ENCODE measurements at places on chromosomes 12 and 14.

DNA sequence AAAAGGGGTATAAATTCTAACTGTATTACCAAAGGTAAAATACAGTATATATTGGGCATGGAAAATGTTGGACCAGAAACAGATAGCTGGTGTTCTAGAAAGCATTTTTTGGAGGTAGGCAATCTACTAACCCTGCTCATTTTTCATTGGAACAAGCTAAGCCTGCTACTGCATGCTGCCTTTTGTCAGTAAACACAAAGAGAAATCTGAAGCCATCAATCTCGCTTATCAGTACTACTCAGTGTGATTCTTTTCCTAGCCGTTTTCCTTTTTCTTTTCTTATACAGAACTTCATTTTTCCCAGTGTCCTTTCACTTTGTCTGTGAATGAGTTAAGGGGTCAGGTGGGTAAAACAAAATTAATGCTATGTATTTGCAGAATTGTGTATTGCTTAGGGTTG is 312.3 kb downstream of the NPAS3 start:
- no peak for DNase-seq

- no peak for DNase-seq
These were observed 108.5 kb downstream of the SLC38A1 start for GRCh38 chr12:46160101-46160980.

DNA sequence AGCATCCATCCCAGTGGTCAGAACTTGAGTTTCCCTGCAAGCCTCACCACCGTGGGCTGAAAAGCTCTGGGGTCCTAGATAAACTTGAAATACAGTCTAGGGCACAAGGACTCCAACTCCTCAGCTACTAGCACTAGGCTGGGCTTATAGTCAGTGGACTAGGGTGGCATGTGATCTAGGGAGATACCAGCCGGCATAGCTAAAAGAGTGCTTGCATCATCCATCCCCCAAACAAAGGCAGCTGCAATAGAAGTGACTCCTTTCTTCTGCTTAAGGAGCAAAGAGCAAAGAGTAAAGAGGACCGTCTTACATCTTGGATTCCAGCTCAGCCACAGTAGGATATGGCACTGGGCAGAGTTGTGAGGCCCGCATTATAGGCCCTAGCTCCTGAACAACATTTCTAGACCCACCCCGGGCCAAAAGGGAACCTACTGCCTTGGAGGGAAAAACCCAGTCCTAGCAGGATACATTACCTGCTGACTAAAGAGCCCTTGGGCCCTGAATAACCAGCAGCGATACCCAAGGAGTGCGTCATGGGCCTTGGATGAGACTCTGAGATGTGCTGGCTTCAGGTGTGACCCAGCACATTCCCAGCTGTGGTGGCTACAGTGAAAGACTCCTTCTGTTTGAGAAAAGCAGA is 17.9 kb upstream of the SOS2 start:
- no peak for DNase-seq

- DNase-seq = no peak
These were observed 19.7 kb upstream of the MON2 start for GRCh38 chr12:62446754-62447452.

- DNase-seq = no peak
These were observed 17.8 kb downstream of the SLC8B1 start for GRCh38 chr12:113317122-113317521.

DNA sequence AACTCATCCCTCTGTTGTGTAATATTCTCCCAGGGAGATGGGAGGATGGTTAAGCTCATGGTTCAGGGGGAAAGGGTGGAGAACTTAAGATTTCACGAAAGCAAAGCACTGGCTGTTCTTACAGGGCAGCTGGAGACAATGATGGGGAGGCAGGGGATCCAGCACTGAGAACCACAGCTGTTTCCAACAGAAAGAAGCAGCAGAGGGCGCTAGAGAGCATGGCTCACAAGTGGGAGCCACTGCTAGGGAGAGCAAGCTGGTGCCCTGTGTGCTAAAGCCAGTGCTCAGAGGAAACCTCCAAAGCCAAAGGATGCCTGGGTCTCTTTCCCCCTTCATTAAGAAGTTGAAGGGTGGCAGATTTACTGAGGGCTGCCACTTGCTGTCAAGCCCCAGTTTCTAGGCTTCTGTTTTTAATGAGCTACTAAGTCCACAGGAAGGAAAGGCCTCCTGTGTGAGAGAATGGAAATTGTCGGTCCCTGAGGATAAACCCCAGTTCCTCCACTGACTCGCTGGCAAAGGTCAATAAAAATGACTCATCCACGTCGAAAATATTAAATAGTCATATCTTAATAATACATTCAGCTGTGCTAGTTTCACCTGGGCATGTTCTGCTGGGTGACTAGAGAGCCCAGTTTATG is 199.7 kb downstream of the ANO2 start:
- DNase-seq = peak; percentile 43

DNA sequence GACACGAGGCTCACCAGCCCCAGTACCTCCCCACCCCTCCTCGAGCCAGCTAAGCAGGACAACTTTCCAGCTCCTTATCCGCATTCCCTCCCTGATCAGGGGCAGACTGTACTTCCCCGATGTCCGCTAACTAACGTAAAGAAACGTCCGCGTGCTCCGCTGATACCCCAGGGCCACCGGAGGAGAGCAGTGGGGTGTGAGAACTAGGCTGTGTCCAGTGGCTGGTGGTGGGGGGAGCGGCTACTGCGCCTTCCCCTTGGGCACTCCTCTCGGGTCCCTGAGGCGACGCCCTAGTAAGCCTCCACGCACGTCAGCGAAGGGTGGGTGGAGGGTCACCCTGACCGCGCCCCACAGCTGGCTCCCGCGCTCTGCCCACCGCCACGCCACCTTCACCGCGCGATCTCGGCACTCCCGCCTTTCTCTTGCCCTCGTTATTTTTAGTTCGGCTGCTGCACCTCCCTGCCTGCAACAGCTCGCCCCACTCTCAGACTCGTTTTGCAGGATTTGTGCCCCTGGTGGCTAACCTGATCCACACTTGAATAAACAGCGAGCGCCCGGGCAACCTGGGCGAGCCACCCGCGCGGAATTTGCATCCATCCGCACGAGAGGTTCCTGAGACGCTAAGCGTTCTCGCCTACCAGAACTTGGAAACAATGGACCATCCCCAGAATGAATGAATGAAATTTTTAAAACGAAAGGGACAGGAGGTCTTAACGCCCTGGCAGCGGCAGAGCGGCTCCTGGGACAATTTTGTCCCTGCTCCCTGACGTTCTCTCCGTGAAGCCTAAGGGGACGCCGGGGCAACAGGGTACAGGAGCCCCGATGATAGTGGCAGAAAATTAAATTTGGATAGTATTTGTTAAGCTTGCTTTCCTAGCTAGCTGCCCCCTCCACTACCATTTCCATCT is 6.9 kb upstream of the BMP4 start:
- no peak for DNase-seq

DNA sequence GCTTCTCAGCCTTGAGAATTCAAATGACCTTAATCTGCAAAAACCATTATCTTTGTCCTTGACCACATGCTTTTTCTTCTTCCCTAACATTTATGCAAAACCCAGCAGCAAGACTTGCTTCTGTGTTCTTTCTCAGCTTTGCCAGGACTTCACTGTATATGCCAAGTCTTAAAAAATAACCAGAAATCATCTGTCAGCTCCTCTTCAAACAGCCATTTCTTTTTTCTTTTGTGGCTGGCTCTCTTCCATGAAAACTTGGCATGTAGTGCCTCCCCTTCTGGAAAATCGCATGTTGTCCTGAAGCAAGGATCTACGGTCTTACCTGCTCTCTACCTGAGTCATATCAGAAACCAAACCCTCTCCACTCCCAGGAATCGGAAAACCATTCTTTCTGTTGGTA is 364.9 kb downstream of the RPS29 start:
- no peak for DNase-seq

DNA sequence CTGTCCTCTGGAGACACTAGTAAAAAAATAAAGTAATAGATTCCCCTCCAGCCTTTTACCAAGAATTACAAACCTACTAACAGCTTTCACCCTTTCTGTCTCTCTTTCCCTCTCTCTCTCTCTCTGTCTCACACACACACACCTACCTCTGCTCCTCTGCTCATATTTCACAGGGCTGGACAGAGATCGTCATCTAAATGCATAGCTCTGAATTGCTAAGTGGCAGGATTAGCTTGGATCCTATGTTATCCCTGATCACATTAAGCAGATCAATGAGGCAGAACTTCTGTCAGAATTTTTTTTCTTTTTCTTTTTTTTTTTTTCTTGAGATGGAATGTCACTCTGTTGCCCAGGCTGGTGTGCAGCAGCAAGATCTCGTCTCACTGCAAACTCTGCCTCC is 22.9 kb downstream of the VCPKMT start:
- DNase-seq = no peak

- DNase-seq = no peak
These were observed 553 bp upstream of the DAZAP2 start for GRCh38 chr12:51238037-51238509.

DNA sequence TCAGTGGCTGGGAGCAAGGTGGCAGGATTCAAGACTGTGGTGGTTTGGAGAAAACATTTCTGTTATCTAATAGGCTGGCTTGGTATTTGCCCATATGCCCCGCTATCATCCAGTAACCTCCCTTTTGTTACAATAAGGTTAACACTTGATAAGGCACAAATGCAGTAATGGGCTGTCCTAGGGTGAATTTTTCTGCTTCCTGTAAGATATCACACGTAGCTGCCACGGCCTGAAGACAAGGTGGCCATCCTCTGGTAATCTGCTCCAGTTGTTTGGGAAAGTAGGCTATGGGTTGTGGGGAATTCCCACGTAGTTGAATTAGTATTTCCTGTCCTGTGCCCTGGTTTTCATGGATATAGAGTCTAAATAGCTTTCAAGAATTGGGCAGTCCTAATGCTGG is 23.1 kb downstream of the ANG start:
- no peak for DNase-seq

- no peak for DNase-seq
These were observed 2.3 kb downstream of the TMED10 start for GRCh38 chr14:75174066-75174465.

DNA sequence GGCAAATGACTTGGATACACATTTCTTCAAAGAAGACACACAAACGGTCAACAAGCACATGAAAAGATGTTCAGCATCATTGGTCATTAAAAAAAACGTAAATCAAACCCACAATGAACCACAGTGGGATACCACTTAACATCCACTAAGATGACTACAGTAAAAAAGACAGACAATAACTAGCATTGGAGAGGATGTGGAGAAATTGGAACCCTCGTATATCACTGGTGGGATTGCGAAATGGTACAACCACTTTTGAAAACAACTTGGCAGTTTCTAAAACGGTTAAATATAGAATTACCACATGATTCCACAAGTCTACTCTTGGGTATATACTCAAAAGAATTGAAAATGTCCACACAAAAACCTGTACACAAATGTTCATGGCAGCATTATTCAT is 25.2 kb upstream of the PPFIBP1 start:
- no peak for DNase-seq

DNA sequence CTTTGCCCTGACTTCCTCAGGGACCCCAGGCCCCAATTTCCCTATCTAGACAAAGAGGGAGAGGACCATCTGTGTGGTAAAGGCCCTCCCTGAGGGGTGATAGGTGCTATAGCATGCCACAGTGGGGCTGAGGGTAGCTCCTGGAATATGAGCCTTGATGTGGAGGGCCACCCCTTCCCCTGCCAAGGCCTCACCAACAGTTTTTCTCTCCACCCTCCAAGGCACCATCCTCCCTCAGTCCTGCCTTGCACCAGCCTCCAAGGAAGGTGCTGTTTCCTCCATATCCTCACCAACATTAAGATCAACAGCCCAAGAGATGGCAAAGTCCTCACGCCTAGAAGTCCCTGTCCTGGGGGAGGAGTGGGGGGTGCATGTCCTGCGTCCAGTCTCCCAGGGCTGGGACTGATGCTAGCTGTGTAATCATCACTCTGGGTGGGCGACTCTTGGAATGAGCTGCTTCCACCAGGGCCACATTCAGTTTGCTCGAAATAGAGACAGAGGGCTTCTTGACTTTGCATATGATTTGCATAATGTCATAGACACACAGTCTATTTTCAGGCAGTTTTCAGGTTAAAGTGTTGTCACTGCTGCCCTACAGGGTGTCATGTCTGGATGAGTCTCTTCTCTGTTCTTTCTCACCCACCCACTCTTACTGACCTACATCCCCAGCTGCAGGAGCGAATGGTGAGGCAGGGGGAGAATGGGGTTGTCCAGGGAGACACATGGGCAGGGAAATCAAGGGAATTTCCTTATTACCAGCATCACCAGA is 17.4 kb downstream of the ACVRL1 start:
- DNase-seq = peak; percentile 75

GRCh38 chr12:26113181-26113654 is 11.6 kb downstream of the BHLHE41 start:
- DNase-seq = peak; percentile 51

GRCh38 chr12:104637604-104638003 is 180.9 kb downstream of the CHST11 start:
- peak; percentile 44 for DNase-seq

DNA sequence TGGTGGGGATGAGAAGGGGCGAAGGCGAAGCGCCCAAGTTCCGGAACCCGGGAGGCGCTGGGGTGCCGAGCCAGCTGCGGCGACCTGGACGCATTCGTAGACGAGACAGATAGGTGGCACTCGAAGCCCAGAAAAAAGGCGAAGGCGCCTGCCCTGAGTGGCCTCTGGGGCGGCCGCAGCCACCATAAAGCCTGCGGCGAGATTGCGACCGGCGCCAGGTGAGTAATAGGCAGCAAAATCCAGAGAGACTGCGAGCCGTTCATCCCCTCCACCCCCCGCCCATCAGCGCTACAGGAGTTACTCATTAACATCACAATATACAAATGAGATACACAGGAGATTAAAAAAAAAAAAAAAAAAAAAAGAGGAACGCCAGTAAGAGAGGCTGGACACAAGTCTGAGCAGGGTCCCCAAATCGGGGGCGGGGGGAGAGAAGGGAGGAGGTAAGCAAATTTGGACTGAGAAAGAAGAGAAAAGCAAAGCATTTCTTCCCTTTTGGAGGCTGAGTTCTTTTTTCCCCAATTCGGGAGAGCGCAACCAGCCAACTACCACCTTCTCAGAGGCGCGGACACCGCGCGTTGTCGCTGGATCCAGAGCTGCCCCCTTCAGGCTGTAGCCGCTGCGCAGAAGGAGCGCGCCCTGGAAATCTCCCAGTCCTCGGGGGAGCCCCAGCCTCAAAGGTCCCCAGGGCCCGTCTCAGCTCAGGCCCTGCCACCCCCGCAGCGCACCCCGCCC is 15.7 kb downstream of the TBX3 start:
- peak; percentile 57 for DNase-seq

DNA sequence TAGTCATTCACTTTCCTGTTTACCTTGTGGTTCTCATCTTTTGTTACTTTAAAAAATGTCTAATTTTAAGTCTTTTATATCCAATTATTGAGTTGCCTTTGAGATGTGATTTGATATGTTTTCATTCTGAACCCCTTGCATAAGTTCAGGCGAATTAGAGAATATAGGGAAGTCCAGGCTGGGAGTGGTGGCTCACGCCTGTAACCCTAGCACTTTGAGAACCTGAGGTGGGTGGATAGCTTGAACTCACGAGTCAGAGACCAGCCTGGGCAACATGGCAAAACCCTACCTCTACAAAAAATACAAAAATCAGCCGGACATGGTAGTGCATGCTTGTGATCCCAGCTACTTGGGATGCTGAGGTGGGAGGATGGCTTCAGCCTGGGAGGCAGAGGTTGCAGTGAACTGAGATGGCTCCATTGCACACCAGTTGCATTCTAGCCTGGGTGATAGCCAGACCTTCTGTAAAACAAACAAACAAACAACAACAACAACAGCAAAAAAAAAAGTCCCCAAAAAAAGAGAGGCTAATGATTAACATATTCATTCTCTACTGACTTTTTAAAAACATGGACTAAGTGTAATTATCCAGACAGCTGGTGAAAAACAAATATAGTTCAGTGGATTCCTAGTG is 451.1 kb upstream of the RGS6 start:
- peak; percentile 45 for DNase-seq

- no peak for DNase-seq
These were observed 19.1 kb upstream of the SLC38A2 start for GRCh38 chr12:46391630-46392029.

All from inflammatory macrophage treated with lipopolysaccharide for 4 hours (primary cell).